ENCODE measurements at places on chromosomes 16 and 17.

DNA sequence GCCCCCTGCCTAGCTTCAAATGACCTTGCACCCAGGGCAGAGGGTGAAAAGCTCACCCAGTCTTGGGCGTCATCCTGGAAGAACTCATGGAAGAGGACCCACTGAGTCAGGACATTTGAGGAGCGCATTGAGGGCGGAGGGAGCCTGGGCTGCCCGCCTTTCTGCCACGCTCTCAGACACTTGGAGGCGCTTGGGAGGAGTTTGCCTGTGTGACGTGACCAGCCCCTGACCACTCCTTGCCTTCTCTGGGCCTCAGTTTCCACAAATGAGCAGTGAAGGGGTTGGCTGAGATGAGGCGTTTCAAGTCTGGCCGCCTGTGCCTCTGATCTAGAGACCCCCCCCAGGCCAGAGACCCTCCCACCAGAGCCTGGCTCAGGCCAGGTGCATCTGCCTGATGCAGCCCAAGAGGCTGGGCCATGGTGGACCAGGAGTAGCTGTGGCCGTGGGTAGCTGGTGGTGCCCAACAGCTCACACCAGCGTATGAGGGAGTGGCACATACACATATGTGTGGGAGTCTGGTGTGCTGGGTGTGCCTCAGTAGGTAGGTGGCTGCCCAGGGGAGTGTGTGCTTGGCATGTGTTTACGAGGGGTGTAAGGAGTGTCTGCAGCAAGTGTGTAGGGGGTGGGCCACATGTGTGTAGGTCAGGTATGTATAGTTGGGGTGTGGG, 80.2 kb upstream of the TOB1 start:
- H3K4me3 ChIP-seq: no peak overlapping the region
- no peak for DNase-seq
- peaks cover 20% of the 10 kb centered on the region for H3K4me1 ChIP-seq
- H3K36me3 ChIP-seq: no peaks in the 10 kb centered on the region
- no peaks in the 10 kb centered on the region for H3K27me3 ChIP-seq
- no peak overlapping the region for H3K27ac ChIP-seq

GRCh38 chr17:71593078-71593477, 527.7 kb upstream of the SOX9 start:
- H3K4me1 ChIP-seq: no peaks in the 10 kb centered on the region
- H3K36me3 ChIP-seq: no peaks in the 10 kb centered on the region
- no peak for DNase-seq

DNA sequence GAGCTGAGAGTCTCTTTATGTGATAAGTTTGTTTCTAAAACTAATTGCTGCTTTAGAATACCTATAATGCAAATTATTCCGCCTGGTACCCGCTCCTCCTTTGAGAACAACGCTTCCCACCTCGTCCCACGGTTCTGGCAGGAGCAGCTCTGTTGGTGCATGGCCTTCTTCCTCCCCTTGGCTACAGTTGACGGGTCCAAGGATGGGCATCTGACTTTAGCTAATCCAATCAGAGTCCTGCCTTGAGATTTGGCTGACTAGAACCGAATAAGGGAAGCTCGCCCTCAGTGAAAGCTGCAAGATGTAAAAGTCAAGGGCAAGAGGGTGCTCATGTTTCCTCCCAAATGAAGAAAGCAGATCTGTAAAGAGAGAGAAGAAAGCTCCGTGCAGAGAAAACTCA, 481.3 kb downstream of the SLC39A11 start:
- H3K36me3 ChIP-seq: no peaks in the 10 kb centered on the region
- H3K4me3 ChIP-seq: no peak overlapping the region
- H3K27ac ChIP-seq: no peak overlapping the region
- H3K27me3 ChIP-seq: no peaks in the 10 kb centered on the region
- H3K4me1 ChIP-seq: no peaks in the 10 kb centered on the region

GRCh38 chr17:68740555-68741447, 139.6 kb upstream of the FAM20A start:
- H3K27ac ChIP-seq: no peak overlapping the region
- no peaks in the 10 kb centered on the region for H3K36me3 ChIP-seq
- no peak overlapping the region for H3K4me3 ChIP-seq

- H3K36me3 ChIP-seq: peaks cover 36% of the 10 kb centered on the region
- H3K27ac ChIP-seq: no peak overlapping the region
- no peak overlapping the region for H3K4me3 ChIP-seq
- H3K27me3 ChIP-seq: no peaks in the 10 kb centered on the region
- H3K4me1 ChIP-seq: no peaks in the 10 kb centered on the region
Measured at GRCh38 chr16:47448830-47449575, 11.9 kb downstream of the ITFG1 start.
